Astrocyte (in vitro differentiated cells and primary cell): ENCODE measurements at places on chromosomes 13 and 19.

DNA sequence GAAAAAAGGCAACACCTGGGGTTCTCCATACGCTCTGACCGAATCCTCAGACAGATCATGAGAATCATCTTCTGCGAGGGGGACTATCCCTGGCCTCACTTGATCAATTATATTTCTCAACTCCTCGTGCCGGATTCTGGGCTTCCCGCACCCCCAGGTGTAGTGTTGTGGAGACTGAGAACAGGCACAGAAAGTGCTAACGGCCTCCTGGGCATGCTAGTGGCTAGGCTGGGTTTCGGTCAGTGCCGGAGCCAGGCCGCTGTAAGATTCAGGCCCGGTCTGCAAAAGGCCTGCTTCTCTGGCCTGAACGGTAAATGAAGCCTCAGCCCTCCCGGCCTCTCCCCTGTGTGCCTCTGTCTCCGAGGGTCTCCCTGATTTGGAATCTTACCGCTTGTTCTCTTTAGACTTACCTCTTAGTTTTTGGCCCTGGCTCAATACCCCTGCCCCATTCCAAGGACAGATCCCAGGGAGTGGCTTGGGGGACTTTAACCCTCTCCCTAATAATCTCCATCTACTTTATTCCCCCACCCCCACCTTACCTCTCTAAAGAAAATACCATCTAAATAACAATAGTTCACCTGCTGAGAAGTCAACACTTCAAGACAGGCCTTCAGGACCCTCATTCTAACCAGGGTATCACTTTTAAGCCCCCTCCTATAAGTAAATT is 79.0 kb upstream of the MEDAG start:
- DNase-seq: no peak

DNA sequence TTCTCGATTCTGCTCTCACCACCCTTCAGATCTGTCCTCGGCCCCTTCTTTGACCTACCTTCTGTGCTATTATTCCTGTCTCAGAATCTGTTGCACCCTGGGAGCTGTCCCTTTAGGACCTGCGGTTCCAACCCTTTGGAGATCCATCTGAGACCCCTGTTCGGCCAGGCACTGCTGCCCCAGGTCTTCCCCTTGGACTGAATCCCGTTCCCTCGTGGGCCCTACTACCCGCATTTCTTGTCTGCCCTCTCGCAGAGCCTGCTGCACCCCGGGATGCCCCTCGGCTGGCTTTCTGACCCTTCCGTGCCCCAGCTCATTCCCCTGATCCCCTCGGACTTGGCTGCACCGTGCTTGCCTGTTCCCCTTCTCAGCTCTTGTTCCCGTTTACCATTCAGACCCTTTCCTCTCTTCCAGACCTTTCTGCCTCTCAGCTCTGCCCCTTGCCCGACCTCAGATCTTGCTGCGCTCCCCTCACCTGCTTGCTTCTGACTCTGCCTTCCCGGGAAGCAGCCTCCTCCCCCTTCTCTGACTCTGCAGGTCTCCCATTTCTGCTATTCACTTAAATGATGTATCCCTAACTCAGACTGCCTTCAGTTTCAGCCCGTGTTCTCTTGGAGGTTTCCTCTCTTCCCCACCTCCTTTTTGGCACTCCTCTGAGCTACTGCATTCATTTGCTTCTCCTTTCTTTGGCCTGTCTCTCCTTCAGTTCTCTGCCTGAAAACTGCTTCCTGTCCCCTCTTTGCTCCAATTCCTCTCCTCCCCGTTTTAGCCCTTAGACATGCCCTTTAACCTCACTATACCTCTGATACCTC is 1.1 kb downstream of the ARHGAP35 start:
- DNase-seq: no peak

GRCh38 chr19:18660051-18660910 is 23.2 kb upstream of the CRTC1 start:
- peak; percentile 72 for DNase-seq

- DNase-seq: no peak
Observed at GRCh38 chr19:39237200-39238184, 7.3 kb downstream of the IFNL3 start.

DNA sequence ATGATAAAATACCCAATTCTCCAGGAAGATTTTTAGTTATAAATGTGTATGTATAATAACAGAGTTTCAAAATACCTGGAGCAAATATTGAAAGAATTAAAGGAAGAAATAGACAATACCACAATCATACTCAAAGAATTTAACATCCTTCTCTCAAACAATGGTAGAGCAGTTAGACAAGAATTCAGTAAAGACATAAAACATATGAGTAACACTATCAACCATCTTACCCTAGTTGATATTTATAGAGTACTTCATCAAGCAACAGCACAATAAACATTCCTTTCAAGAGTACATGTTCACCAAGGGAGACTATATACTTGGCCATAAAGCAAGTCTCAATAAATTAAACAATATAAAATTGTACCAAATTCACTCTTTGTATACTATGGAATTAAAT is 108.4 kb downstream of the DLEU7 start:
- no peak for DNase-seq

DNA sequence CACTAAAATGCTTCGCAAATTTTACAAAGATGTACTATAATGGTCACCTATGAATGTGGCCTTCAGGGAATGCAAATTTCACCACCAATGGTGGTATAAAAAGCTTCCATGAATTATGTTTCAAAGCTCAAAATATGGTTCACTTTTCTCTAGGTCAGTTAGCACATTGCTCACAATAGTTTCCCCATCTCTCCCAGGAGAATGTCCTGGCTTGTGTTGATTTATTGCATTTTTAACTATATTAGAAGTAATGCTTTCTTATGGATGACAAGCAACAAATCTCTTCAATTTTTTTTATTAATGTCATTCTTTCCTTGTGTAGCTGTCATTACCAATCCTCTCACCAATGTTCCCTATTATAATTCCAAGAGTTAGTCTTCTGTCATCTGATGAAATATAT is 621.2 kb downstream of the TBC1D4 start:
- no peak for DNase-seq

GRCh38 chr19:926589-927350 is 935 bp downstream of the ARID3A start:
- DNase-seq: no peak

DNA sequence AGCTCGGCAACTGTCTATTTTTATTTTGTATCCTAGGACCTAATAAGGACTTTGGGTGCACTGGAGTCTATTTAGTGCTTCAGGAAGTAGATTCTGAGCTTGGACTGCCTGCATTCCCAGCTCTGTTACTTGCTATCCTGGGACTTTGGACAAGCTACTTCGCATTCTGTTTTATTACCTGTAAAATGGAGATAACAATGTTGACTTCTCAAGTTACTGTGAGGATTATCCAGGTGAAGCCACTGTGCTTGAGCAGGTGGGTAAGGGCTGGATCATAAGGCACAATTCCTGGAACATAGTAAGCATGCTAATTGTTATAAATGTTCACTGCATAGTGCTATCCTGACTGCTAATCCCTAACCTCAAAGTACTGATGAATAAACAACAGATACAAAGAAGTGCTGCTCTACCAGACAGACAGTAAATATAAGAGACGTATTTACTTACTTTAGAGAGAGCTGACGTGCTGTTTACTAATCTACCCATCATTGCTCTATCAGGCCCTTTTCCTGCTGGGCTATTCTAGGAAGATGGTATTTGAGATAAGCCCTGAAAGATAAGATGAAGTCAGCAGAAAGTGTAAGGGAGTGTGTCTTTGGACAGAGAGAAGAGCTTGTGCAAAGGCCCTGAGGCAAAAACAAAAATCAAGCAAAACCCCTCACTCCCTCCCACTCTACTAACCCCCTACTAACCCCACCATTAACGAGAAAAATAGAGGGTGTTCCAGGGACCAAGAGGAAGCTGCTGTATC is 50.8 kb upstream of the FLT1 start:
- no peak for DNase-seq

- no peak for DNase-seq
Observed at GRCh38 chr19:57026476-57026875, 93.3 kb upstream of the USP29 start.

DNA sequence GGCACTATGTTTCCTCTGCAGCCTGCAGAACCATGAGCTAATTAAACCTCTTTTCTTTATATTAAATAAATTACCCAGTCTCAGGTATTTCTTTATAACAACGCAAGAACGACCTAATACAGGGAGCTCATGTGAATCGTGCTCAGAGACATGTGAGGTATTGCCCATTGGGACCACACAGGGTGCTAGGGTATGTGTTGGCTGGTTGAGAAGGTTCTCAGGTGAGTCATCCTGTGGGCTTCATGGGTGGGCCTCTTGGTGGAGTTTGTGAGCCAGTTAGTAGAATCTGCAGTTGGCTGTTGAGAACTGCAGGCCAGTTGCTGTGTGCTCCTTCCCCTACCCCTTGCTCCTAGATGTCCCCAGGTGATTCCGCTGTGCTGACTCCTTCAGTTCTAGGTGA is 163.0 kb downstream of the HS6ST3 start:
- no peak for DNase-seq

- DNase-seq: peak; percentile 42
Observed at GRCh38 chr19:48844472-48844871, 8.2 kb upstream of the HSD17B14 start.

DNA sequence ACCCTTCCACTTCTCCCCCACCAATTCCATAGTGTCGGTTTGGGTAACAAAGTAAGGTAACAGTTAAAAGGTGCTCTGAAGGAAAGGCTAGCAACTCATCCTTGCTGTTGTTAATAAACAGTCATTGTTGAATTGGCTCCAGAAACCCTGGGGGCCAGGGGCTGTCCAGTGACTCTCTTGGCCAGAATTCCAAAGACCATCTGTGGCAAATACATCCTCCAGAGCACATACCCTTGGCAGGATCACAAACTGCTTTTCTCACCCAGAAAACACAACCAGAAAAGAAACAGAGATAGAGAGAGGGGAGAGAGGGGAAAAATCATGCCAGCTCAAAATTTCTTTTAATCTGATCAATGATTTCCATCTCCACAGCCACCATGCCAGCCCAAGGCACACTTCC is 22.1 kb downstream of the CACNA1A start:
- DNase-seq: no peak

DNA sequence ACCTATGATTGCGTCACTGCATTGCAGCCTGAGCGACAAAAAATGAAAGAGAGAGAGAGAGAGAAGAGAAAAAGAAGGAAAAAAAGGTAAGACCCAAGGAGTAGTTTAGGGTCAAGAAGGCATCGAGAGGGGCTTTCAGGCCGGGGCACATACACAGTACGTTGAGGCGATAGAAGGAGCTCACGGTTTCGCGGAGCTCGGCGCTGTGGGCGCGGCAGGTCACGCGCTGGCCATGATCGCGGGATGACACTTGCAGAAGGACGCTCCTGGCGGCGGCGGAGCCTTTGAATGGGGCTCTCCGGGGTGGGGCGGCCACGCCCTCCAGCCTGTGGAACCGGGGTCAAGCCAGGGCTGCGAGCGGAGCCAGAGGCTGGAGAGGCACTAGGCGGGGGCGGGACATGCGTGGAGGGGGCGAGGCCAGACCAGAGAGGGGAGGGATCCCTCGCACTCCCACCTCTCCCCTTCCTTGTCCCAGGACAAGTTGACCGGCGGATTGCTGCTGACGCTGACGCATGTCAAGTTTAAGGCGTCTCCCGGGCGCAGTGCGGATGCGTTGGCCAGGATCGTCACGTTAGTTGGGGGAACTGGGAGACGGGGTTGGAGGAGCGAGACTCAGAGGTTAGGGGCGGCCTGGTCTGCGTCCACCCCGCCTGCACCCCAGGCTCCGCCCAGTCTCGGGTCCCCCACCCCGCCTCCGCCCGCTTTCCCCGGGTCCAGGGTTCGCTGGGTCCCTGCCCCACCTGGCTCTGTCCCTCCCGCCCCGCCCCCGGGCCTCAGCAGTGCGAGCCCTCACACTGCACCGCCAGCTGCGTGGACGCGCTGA is 6.9 kb downstream of the NPHS1 start:
- no peak for DNase-seq

DNA sequence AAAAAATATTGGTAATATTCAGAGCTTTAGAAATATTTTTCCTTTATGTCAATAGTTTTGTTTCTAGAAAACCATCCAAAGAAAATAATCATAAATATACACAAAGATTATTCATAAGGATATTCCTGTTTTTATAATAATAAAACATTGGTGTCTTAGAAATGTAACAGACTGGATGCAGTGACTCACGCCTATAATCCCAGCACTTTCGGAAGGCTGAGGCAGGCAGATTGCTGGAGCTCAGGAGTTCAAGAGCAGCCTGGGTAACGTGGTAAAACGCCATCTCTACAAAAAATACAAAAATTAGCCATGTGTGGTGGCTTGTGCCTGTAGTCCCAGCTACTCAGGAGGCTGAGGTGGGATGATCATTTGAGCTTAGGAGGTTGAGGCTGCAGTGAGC is 106.8 kb downstream of the DHRS12 start:
- DNase-seq: no peak

- DNase-seq: no peak
Observed at GRCh38 chr13:74027161-74027779, 106.9 kb downstream of the KLF12 start.

DNA sequence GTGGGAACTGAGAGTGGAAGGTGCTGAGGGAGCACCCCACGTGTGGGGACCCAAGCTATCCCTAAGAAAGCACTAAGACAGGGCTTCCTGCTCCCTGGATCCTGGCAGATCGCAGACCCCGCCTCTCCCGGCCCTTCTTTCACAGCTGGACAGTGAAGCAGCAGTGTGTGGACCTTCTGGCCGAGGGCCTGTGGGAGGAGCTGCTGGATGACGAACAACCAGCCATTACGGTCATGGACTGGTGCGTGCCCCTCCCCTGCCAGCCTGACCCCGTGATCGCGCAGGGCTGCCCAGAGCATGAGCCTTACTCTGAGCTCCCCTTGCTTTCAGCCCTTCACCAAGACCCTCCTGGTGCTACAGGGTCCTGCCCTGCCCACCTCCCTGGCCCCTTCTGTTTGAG is 2.3 kb downstream of the NCCRP1 start:
- peak; percentile 9 for DNase-seq

GRCh38 chr13:30268673-30269072 is 38.7 kb downstream of the KATNAL1 start:
- DNase-seq: no peak

GRCh38 chr13:111547726-111548273 is 227.4 kb downstream of the TEX29 start:
- DNase-seq: no peak

DNA sequence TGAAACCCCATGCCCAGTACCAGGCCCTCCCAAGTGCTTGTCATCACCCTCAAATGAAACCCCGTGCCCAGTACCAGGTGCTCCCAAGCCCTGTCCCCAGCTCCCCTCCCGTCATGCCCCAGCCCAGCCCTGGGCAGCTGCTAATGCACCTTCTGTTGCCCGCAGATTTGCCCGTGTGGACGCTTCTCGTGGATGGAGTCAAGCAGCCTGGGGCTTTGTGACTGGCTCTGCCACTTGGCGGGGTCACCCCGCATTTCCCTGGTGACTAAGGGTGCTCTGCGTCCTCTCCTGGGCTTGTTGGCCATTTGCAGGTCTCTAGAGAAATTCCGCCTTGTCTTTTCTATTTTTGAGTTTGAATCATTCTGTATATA is 82.7 kb downstream of the ATP11A start:
- DNase-seq: no peak
